A549 treated with AZD2906 at 1 μM for 4 hours (cell line): ENCODE measurements at places on chromosomes 1 and 21. TPM values are rescaled to one million over a fixed set of nuclear protein-coding genes. Genes with fewer than 3 reads are reported as not detected.

The KPRP gene
- total RNA-seq = not detected in 5 replicates

The AMY1C gene
- total RNA-seq = not detected in 5 replicates

The CRYBG2 gene
- total RNA-seq = 1.4 to 2.7 TPM (median 1.6 TPM) in 5 replicates

The CIART gene
- total RNA-seq = 1.8 to 3.5 TPM (median 2.5 TPM) in 5 replicates

The TNFRSF25 gene
- 1.9 to 3.6 TPM (median 2.8 TPM) in 5 replicates for total RNA-seq

The CNIH3 gene
- 0.33 to 0.69 TPM (median 0.46 TPM) in 5 replicates for total RNA-seq

The TNNI3K gene
- not detected in 5 replicates for total RNA-seq

The DENND1B gene
- 1.6 to 3.2 TPM (median 2.8 TPM) in 5 replicates for total RNA-seq

The ESPN gene
- 0.43 to 0.79 TPM (median 0.53 TPM) in 5 replicates for total RNA-seq

The KLF17 gene
- 0.33 to 0.50 TPM (median 0.46 TPM) in 5 replicates for total RNA-seq

The L1TD1 gene
- total RNA-seq = not detected in 5 replicates
